ENCODE measurements at places on chromosomes 2 and 18.

GRCh38 chr18:80033181-80034067 is 810 bp upstream of the RBFA start:
- H3K4me3 ChIP-seq: peak overlapping the region; percentile 85
- no peaks in the 10 kb centered on the region for H3K27me3 ChIP-seq
- peaks cover 15% of the 10 kb centered on the region for H3K36me3 ChIP-seq

- no peak for DNase-seq
- H3K36me3 ChIP-seq: no peaks in the 10 kb centered on the region
- H3K4me1 ChIP-seq: no peaks in the 10 kb centered on the region
- no peak overlapping the region for H3K27ac ChIP-seq
- no peaks in the 10 kb centered on the region for H3K27me3 ChIP-seq
- no peak overlapping the region for H3K4me3 ChIP-seq
Measured at GRCh38 chr2:161049559-161049958, 110.7 kb upstream of the TANK start.

DNA sequence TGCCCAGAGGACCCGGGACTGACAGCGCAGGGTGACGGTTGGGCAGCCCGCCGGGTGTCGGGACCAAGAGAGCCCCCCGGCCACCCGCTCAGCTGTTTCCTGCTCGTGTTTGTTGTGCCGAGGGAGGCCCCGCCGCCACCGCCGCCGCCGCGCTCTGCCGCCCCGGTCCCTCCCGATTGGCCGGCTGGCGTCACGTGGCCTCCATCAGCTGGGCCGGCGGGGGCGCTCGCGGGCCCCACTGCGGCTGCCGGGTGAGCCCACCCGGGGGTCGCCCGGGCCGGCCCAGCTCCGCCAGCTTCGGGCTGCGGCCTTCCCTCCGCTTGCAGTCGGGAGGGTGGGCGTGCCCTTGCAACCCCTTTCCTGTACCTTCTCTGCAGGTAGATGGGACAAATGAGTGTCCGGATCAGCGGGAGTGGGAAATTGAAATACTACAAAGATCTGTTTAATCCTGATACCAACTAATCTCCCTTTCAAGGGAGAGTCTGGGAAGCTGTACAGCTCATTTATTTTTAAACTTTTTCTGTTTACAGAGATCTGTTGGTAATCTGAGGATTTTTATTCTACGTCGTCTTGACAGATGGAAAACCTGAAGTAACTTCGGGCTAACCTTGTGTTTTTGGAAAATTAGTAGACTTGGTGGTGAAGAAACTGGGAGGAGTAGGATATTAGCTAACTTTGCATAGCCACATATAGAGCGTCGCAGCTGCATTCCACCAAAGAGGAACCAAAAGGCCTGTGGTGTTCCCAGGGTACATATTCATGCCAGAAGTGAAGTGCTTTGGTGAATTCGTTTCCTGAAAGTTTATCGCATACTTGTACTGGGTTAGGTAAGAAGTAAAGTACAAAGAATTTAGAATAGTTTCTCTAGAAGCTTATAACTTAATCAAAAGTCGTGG is 1.2 kb downstream of the YPEL5 start:
- no peaks in the 10 kb centered on the region for H3K4me1 ChIP-seq
- no peaks in the 10 kb centered on the region for H3K36me3 ChIP-seq
- DNase-seq: peak; percentile 71
- no peaks in the 10 kb centered on the region for H3K27me3 ChIP-seq
- peak overlapping the region; percentile 69 for H3K4me3 ChIP-seq

DNA sequence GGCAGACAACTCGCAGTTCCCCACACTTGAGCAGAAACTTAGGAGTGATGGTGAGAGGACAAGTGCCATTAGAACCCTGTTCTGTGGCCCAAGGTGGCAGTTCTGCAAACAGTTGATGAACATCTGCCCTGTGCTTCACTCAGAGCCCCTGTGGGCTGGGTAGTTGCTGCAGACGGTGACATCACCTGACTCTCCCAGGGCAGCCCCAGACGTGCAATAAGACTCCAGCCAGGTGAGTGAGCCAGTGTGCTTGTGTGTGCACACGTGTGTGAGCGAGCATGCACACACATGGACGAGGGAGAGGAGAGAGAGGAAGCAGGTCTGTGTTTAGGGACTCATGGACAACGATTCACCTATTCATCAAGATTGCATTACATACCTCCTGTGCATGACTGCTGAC is 136.0 kb upstream of the GLI2 start:
- no peaks in the 10 kb centered on the region for H3K36me3 ChIP-seq
- no peak overlapping the region for H3K27ac ChIP-seq
- H3K4me3 ChIP-seq: no peak overlapping the region
- no peak for DNase-seq
- peaks cover 2% of the 10 kb centered on the region for H3K27me3 ChIP-seq
